Stimulated activated CD8-positive, alpha-beta memory T cell treated with anti-CD3 and anti-CD28 coated beads, Interleukin-7, amount 100 ng/mL, for 24 hours (primary cell): ENCODE measurements at places on chromosomes 12 and 14.

GRCh38 chr12:15581006-15581405 is 208.2 kb downstream of the EPS8 start:
- no peak for DNase-seq

- no peak for DNase-seq
Measured at GRCh38 chr14:96066976-96067375, 27.8 kb downstream of the C14orf132 start.

GRCh38 chr12:87376722-87377121 is 652.5 kb downstream of the C12orf50 start:
- no peak for DNase-seq

DNA sequence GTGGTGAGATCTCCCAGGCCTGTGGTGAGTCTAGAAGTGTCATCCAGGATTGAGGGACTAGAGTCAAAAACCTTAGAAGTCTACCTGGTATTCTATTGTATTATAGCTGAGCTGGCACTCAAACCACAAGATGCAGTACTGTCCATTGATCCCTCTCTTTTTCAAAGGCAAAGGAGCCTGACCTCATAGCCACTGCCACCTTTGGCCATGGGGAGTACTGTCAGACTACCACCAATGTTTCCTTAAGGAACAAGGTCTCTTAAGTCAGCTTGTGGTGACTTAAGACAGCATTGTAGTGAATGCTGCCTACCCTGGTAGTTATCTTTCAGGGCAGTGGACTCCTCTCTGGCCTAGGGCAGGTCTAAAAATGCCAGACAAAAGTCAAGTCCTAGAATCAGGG is 878.0 kb upstream of the MDGA2 start:
- DNase-seq = no peak

DNA sequence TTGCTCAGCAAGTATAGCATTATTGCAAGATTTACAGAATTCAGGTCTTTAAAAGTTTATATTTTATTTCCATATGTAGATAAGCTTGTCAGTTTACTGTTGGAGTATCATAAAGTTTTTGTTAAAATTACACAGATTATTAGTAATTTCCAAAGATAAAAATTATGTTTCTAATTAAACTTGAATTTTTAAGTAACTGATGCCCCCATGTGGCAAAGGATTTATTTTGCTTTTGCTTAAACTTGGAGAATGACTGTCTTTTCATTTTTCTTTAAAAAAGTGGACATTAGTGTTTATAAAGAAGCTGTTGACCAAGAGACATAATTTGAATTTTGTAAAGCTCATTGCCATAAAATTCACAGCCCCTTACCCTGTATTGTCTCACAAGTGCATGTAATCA is 45.8 kb downstream of the ETNK1 start:
- DNase-seq = no peak

- no peak for DNase-seq
Measured at GRCh38 chr12:58148976-58149375, 207.6 kb downstream of the ATP23 start.

- no peak for DNase-seq
Measured at GRCh38 chr12:102548543-102548942, 68.2 kb upstream of the IGF1 start.
